ENCODE measurements at places on chromosomes 16 and 17.

GRCh38 chr16:88008840-88009239 lies 57.6 kb downstream of the BANP start:
- peak; percentile 35 for DNase-seq

DNA sequence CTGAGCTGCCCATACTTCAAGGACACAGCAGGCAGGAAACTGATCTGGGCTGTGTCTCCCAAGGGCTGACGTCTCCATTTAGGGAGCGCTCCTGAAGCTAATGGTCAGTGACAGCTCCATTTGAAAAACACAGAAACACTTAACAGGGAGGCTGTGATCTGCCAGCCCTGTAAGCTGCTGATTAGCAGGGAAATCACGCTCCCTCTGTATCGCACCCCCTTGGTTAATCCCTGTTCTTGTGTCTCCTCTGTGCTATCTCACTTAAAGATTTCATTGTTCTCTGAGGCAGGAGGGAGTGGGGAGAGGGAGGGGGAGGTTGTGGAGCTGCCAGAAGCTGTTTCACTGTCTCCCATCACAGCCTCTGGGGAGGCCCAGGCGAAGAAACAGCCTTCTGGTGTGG lies 47.4 kb upstream of the CACNG3 start:
- DNase-seq: no peak

DNA sequence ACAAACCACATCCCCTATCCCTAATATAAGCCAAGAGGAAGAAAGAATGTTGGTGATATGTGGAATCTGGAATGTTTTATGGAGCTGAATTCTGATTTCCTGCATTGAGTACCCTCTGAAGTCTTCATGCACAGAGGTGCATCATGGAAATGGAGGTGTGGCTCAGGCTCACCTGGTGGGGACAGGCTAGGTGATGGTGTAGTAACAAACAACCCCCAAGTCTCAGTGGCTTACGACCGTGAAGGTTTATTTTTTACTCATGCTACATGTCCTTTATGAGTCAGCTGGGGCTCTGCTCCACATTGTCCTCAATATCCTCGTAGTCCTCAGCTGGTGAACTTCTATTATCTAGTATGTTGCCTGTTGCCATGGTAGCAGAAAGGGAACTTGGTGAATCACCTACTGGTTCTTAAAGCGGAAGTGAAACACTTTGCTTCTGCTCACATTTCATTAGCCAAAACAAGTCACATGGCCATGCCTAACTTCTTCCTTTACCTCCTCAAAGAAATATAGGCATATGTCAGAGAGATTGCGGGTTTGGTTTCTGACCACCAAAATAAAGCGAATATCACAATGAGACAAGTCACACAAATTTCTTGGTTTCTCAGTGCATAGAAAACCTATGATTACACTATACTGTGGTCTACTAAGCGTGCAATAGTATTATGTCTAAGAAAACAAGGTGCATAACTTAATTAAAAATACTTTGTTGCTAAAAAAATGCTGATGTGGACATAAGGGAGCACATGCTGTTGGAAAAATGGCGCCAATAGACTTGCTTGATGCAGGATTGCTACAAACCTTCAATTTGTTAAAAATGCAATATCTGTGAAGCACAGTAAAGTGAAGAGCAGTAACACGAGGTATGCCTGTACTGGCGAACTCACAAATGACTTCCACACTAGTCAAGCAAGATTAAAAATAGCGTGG lies at the start of gene PMFBP1:
Gene PMFBP1, minus strand, starts transcription at position 51 of the 930 bp plus-strand sequence. CDS start 947 bp downstream, outside the sequence.
- peak; percentile 87 for DNase-seq

DNA sequence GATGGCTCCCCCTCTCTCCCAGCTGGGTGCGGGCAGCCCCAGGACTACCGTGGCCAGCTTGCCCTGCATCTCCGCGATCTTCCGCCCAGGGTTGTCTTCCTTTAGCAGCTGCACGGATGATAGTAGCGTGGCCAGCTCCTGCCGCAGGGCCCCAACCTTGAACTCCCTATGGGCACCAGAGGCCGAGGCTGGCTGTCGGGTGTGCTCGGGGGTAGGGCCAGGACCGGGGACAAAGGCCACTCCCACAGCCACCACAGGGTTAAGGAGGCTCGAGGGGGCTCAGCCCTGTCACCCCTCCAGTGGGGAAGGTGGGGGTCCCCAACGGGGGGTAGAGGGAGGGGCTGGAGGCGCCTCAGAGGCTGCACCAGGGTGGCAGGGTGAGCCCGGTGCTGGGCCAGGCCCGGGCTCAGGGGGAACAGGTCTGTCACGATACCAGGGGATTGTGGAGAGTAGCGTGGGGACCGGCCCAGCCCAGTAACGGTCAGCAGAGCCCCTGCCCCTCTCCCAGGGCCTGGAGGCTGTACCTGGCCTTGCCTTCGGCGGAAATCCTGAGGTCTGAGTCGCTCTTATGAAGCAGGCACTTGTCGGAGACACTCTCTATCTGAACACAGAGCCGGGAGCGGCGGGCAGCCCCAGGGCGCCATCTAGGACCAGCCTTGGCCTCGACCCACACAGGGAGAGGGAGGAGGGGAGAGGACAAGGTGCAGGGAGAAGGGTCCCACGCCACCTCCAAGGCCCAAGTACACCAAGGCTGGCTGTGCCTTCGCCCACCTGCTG lies 5.2 kb downstream of the PERCC1 start:
- DNase-seq: no peak

DNA sequence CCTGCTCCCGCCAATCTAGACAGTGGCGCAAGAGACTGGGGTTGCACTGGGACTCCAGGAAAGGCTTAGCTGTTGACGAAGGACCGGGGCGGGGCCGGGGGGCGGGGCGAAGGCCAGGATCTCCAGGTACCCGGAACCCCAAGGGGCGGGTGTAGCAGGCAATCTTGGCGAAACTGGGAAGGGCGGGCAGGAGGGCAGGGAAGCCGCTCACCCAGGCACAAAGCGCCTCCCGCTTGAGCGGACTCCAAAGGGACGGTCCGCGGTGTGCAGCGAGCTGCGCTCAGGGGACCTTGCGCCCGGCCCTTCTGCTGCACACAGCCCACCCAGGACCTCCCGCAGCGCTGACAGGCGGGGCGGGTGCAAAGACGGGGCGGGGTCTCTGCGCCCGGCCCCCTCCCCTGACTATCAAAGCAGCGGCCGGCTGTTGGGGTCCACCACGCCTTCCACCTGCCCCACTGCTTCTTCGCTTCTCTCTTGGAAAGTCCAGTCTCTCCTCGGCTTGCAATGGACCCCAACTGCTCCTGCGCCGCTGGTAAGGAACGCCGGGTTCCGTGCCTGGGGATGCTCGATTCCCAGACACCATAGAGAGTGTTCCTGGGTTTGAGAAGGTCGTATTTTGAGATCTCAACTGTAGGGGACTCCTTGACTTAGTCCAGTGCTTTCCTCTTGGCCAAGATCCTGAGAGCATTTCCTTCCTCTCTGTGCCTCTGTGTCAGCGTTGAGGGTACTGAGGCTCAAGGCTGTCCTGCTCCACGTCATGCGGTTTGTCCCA lies at the start of gene MT1F:
Gene MT1F, plus strand, starts transcription at position 405 of the 772 bp plus-strand sequence. Its CDS starts 100 bp downstream, at position 505.
- peak; percentile 86 for DNase-seq

DNA sequence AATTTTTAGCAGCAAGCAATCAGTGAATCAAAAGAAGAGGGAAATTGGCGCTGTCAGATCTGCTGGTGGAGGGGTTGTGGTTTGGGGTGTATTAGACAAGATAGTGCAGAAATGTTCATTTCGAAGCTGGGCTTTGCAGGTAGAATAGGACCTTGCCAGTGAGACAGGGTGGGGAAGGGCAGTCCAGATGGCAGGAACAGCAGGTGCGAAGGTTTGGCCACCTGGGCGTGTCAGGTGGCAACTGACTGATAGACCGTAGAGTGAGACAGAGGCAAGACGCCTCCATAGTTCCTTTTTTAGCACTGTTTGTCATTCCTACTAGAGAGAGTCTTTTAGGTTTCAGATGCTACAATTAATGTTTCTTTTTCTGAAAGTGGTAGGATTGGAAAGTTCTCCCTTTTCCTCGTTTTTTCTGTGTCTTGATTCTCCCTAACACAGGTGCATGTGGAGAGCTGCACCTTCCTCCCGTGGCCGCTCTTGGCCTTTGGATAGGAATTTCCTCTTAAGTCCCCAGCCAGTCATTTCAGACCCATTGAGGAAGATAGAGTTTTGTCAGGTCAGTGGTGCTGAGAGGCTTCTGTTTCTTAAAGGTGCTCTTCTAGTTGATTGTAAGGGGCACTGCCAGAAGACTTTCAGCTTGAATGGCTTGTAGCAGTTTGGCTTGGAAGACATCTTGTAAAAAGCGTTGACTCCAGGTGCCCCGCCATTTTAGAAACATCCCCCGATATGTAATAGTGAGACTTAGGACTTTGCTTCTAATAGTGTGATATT lies 315.6 kb downstream of the SNX29 start:
- no peak for DNase-seq

DNA sequence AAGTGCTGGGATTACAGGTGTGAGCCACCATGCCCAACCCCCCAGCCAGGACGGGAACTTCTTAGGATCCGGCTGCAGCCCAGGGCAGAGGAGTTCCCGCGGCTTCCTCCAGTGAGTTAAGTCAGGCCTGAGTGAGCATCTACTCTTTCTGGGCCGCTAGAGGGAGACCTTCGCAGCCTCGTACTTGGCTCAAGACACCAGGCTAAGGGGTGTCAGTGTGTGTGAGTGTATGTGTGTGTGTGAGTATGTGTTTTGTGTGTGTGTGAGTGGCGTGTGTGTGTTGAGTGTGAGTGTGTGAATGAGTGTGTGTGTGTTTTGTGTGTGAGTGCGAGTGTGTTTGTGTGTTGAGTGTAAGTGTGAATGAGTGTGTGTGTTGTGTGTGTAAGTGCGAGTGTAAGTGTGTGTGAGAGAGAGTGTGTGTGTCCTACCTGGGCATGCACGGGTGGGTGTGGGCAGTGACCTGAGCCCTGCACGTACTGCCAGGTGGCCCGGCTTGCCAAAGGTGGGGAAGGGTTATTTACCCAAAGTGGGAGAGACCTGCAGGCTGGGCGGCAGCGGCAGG lies 58.5 kb downstream of the TMEM235 start:
- peak; percentile 84 for DNase-seq

GRCh38 chr17:62703261-62703775 lies 75.8 kb downstream of the MRC2 start:
- DNase-seq: no peak

GRCh38 chr17:9389111-9389527 lies 186.5 kb downstream of the STX8 start:
- no peak for DNase-seq

DNA sequence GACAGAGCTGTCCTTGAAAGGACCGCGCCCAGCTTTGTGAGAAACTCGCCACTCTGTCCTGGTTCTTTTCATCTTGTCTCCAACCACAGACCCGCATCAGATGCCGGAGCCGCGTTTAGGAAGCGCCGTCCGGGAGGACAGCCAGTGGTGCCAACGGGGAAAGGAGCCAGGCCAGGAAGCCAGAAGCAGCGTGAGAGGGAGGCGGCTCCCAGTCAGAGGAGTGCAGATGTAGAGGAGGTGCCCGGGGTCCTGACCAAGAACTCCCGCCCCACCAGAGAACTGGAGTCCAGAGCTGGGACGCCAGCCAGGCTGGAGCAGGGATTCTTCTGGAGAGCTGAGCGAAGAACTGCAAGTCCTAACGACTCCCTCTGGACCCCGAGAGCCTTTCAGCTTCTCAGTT lies 49.3 kb upstream of the TNRC6C start:
- no peak for DNase-seq

DNA sequence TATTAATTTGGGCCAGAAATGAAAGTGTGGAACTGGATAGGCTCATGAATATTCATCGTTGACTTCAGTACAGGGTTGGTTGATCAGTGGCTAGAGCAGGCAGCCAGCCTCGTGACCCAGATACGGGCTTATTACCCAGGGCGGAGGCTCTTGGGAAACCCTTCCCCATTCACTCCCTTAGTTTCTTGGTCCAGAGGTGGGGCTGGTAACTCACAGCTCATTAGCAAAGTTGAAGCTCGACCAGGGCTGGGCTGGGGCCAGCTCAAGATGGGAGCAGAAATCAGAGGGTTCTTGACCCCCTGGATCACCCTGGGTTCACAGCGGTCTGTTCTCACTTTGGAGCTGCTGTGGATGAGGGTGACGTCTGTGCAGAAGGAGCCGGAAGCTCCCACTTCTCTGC lies 44.6 kb upstream of the GSE1 start:
- no peak for DNase-seq

- DNase-seq: no peak
Observed at GRCh38 chr17:72426948-72427760, 306.3 kb downstream of the SOX9 start.

DNA sequence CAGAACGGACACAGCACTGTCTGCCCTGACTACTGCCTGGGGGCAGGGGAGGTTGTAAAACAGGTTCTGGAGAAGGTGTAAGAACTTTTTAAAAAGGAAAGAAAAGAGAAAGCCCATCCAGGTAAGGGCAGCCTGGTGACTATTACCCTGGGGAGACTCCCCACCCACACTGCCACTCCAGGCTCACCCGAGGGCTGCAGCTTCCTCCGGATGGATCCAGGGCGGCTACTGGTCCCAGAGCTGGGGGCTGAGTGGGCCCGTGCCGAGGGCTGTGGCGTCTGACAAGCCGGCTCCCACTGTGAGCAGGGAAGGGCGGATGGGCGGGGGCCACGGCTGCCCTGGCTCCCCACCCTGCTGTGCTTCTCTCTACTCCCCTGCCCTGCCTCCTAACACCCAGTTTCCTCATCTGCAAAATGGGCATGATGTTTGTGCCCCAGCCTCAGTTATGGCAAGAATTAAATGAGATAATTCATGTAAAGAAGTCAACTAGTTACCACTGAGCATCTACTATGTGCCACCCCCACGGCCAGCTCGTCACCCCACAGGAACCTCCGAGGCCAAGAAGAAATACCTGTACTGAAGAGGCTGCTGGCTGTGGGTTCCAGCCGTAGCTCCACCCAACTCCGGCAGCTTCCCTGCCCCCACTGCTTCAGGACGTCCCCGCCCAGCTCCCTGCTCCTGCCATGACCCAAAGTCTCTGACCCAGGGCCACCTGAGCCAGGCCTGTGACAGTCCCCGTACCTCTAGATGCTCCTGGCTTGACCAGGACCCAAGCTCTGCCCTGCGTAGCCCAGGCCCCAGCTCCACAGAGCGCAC lies 24.2 kb downstream of the KATNB1 start:
- no peak for DNase-seq

GRCh38 chr16:17134586-17134985 lies 336.2 kb downstream of the XYLT1 start:
- DNase-seq: no peak

- no peak for DNase-seq
Observed at GRCh38 chr17:29909236-29910003, 20.6 kb downstream of the SSH2 start.

- no peak for DNase-seq
Observed at GRCh38 chr16:85158743-85159178, 46.5 kb upstream of the CIBAR2 start.

GRCh38 chr17:42612013-42612412 lies 2.5 kb downstream of the TUBG1 start:
- DNase-seq: no peak

DNA sequence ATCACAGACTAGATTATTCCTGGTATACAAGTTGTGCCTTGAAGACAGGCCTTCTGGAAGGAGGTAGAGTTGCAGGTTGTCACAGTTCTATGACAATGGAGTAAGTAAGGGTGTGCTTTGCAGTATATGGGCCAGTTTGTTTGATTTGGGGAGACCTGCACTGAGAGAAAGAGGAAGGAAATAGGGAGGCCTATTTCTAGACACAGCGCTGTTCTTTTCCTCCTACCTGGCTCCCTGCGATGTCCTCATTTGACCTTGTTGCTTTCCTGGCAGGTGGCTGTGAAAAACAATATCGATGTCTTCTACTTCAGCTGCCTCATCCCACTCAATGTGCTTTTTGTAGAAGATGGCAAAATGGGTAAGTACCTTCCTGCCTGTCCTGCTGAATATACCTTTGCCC lies 22.5 kb upstream of the RASL10B start:
- DNase-seq: peak; percentile 61

GRCh38 chr16:53960954-53961616 lies 257.1 kb downstream of the FTO start:
- DNase-seq: no peak

Data from KBM-7 (cell line).